NCI-H2081 treated with DMSO at 0.1 percent for 48 hours (cell line): ENCODE measurements at places on chromosomes 3 and 15.

- no peak for DNase-seq
Observed at GRCh38 chr3:100614941-100615340, 5.5 kb downstream of the ADGRG7 start.

GRCh38 chr15:95944193-95944592 lies 386.3 kb upstream of the NR2F2 start:
- DNase-seq, result no peak

DNA sequence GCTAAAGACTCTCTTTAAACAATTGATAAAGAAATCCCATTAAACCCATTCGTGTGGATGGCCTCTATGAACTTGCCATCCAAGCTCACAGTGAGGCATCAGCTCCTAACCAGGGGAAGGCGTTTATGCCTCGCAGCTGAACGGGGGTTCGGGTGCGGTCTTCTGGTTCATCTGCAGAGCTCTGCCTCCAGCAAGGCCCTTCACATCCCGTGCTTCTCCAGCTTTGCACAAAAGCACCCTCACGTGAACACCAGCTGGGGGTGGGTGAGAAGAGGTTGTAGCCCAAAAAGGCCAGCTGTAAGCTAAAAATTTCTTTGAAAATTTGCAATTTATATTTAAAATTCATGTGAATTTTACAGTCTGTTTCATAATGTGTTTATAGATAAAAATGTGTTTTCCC lies 39.5 kb upstream of the ZNF148 start:
- DNase-seq, result no peak

DNA sequence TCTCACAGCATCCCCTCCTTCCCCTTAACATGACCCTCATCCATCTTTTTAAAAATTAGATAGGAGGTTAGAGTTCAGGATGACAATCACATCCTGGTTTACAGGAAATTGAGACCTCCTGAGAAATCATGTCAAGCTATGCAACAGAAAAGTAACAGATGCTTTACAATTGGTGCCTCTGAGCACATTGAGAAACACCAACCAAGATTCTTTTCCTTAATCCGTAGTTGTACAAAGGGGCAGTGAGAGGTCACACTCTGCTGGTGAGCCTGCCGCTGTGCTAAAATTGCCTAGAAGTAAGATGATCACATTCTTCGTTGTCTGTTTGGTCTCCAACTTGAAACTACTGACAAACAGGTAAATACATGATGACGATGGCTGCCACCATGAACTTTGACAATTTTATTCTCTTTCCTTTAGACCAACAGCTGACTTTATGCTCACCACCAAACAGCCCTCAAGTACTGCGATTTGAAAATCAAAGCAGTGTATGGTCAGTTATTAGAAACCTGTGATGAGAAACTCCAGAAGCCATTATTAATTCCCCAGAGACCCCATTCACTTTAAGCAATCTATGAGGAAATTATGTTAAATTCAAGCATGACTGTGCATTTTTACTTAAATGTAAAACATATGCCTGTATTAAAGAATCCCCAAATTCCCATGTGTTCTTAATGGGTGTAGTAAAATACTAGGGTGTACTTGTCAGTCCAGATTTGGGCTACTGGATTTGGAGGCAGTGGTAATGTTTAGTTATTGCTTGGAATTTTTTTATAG lies 210.7 kb upstream of the UBE2E1 start:
- no peak for DNase-seq

- DNase-seq, result no peak
Observed at GRCh38 chr3:104245261-104245660, 1121.4 kb upstream of the ALCAM start.

- no peak for DNase-seq
Observed at GRCh38 chr3:196144383-196145105, 62.7 kb upstream of the TFRC start.

DNA sequence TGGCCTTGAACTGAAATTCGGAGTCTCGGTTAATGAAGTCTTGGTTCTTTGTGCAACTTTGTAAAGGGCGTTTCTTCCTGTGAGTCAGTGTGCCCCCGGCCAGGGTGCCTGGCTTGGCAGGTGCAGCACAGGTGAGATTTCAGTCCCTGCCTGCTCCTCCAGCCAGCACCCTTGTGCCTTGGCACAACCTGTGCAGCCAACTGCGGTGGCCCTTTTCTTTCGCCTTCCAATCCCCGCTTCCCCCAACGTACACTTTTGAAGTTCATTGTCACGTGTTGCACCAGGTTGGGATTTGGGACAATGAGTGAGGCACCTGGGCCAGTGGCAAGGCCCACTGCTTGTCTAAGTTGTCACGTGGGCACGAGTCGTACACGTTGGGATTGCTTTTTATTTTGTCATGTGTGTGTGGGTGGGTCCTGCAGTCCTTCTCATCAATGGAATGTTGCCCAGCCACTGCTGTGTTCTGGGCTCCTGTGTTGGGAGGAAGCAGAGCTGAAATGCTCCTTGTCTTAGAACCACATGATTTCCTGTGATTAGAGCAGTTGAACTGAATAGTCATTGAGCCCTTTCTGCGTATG lies 242.9 kb upstream of the BHLHE40 start:
- DNase-seq, result no peak

DNA sequence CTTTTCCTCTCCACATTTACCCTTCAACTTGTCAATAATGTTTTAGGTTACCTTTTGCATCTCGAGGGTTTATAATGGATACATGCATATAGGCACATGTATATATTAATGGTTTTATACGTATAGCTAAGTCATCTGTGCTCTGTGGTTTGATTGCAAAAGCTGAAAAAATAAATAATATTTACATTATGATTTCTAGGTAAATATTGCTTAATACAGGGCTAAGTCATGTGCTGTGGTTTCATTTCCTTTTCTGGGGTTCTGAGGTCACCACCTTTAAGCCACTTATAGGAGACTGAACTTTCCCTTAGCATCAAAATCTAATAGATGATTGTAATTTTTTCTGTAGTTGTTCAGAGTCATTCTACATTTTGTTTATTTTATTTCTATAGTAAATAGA lies 33.1 kb downstream of the LPP start:
- no peak for DNase-seq

DNA sequence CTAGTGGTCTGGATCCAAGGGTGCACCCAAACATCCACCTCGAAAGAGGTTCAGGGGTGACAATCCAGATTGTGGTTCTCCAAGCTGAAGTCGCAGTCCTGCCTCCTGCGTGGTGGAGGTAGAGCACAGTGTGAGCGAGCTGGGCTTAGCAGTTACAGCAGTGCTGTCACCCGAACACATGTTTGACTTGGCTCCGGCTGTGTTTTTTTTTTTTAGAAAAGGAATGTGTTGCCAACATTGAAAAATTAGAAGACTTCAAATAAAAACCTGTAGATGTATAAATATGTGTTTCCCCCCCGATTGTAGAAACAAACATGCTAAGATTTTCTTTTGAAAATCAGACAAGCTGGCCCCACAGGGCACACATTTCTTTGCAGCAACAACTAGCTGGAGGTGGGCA lies 530.8 kb downstream of the SHQ1 start:
- no peak for DNase-seq

DNA sequence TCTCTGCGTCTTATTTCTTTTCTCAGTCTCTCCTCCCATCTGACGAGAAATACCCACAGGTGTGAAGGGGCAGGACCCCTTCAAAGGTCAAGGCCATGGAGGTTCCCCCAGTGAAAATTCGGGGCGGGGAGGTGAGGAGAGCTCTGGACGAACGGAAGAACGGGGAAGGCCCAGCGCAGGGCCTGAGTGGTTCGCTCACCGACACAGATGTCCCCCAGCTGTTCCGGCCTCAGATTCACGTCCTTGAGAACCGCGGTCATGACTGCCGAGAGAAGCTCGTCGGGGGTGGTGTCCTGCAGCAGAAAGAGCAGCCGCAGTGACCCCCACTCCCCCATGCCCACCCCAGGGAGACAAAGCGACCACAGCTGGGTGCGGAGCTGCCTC lies 542 bp downstream of the ACAA1 start:
- DNase-seq, result no peak

DNA sequence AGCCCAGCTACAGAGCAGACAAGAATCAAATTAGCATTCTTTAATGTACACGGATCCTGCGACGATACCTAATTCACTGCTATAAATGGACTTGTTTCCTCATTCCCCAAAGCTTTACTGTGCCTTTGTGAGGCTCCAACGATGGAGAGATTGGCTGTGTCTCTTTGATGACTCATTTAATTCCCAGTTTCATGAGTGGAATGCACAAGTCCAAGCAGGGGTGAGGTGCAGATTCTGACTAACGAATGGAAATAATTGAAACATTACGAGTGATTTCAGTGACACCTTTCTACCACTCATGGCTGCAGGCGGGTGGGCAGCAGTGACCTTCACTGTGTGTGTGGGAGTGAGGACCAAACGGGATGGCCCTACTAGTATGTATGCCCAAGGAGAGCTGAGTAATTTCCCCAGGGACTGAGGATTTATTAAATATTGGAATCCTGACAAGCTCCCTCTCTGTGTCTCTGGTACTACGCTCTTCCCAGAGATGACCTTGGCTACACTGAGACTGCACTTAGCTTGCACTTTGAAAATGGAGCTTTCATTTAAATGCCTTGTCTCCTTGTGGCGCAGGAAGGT lies 156.7 kb downstream of the CACNA2D3 start:
- no peak for DNase-seq

DNA sequence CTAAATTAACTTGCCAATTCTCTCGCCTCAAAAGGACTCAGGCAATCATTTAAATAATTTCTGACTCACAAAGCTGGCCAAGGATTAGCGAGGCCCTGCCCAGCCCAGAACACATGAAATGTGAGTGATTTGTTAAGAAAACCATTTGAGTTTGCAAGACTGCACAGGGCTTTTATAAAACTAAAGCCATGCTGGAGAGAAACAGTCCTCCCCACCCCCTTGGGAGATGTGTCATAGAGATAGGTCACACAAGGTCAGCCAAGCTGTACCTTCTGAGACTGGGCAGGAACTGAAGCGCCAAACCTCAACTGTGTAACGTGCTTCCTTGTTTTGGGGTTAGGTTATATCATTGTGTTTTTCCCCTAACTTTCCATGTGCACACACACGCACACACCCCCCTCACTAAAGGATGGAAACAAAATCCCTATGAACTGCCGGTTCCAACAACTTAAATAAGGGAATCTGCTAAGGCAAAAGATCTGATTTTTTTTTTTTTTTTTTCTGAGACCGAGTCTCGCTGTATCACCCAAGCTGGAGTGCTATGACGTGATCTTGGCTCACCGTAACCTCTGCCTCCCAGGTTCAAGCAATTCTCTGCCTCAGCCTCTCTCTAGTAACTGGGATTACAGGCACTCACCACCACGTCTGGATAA lies 8.1 kb downstream of the SPATA12 start:
- no peak for DNase-seq

DNA sequence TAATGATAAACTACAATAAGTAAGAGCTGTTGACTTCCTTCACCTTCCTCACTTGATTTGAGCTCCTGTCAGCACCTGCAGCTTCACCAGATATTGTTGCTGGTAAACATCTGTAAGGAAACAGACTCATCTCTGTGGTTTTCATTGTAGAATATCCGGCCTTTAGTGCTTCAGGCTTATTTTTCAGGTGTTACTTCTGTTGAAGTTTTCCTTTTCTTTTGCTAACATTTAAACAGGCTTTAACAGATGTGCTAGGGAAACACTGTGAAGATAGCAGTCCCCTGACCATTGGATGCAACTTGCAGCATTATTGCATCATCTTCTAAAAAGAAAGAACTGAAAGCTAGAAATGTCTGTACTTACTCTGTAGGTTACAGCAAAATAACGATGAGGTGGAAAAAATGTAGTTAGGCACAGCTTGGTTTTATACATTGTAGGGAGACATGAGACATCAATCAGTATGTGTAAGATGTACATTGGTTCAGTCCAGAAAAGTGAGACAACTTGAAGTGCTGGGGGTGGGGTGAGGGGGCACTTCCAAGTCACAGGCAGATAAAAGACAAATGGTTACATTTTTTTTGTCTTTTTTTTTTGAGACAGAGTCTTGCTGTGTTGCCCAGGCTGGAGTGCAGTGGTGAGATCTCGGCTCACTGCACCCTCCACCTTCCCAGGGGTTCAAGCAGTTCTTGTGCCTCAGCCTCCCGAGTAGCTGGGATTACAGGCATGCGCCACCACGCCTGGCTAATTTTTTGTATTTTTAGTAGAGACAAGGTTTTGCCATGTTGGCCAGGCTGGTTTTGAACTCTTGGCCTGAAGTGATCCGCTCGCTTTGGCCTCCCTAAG lies 10.2 kb downstream of the EDEM1 start:
- no peak for DNase-seq

DNA sequence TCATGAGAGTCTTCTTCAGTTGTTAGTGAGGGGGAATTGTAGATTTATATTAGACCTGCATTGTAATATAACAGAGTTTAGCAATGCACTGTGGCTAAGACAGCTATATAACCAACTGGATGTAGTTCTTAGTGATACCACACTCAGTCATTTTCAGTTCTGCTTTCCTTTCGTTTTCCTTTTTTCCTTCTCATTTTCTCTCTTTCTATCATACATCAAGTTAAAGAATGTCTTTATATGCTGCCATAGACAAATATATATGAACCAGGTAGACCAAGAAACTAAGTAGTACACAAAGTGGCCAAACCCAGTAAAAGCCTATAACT lies 43.7 kb upstream of the CD47 start:
- no peak for DNase-seq

DNA sequence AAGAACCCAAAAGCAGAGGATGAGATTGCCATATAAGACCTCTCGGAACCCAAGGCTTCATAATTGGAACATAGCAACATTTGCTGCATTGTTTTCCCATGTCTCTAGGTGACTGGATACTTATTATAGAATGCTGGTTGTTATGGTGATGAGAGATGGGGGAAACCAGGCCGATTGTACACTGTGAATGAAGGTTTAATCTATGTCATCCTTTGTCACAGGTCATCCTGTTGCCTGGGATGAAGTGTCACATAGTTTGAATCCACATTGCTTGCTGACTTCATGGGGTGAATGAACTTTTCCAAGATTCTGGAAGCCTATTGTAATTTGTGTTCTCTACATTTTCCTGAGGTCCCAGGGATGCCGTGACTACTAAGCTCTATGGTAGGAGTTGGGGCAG lies 41.8 kb downstream of the CLEC3B start:
- no peak for DNase-seq

DNA sequence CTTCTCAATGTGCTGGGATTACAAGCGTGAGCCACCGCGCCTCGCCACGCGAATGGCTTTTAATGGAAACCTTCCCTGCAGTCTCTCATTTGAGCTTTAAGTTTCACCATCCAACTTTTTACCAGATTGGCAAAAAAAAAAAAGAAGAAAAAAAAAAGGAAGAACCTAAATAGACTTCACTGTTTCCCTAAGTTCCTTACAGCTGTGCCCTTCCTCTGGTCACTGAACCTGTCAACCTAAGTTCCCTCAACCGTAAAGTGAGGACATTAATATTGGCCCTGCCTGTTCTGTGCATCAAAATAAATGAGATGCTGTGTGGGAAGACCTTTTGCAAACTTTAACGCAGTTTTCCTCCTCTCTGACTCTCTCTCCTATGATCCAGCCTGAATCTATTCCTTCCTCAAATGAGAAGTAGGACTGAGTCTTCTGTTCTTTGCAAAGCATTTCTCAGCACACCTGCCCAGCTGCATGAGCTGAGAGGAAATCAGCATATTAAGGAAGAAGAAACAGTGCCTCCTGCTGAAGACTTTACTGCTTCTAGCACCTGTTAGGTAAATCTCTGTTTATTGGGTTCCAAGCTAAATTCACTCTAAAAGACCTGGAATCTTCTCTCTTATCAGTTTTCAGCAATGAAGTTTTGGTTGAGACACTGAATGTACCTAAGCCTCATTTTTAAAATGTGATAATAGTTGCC lies 99.6 kb upstream of the ETV5 start:
- DNase-seq, result no peak

- no peak for DNase-seq
Observed at GRCh38 chr15:36362509-36362915, 216.9 kb upstream of the CDIN1 start.
